ENCODE measurements at places on chromosomes 12 and 14.

- DNase-seq: no peak
These were observed 20.7 kb downstream of the YARS2 start for GRCh38 chr12:32734952-32735351.

DNA sequence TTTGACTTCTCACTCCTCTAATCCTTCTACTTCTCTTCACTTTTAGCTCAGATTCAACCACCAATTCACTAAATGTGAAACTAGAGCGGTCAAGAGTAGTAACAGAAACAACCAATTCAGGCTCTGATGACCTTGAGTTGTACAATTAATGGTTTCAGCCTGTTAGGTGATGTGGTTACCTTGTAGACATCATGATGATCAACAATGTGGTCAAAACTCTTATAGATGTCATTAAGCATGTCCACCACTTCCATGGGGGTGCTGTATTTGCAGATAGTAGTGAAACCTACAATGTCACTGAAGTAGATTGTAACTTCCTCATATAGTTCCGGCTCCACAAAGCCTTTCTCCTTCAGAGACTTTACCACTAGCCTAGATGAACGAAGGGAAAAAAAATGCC is 54.1 kb upstream of the PLBD1 start:
- no peak for DNase-seq

DNA sequence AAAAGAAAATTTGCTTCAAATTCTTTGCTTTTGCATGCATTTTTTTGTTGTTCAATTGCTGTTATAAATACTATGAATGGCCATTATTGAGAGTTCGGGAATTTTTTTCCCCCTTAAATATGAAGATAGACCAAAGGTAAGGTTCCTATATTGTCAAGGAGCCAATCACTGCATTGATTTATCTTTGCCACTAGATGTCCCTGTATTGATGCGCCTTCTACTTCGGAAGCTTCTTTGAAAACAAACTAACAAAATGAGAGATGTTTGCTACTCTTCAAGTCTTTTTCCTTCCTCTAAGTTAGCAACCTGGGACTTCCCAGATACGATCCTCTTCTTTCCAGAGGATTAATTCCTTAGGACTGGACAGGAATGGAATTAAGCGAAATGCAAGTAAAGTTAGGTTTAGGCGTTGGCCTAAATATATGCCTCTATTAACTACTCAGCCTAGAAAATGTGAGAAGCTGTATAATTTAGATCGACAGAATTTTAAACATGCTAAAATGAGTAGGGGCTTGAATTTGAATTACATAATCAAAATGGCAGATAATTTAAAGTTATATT is 318.1 kb downstream of the AEBP2 start:
- peak; percentile 37 for DNase-seq

DNA sequence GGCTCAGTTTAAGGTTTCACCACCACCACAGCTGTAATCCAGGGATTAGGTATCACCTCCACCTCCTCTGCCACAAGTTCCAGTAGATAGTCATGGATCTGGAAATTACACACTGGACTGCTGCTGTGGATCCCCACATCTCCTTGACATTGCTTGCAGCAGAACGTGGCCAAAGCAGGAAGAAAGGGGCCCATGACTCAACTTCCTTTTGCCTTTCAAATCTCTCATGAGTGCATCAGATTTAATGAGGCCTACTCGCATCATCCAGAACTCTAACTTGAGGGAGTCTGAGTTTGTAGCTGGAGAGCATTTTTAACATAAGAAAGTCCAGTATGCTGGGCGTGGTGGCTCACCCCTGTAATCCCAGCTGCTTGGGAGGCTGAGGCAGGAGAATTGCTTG is 29.2 kb upstream of the TMED10 start:
- no peak for DNase-seq

GRCh38 chr12:132325733-132326130 is 3.7 kb downstream of the GALNT9 start:
- no peak for DNase-seq

Data from HT-29 (cell line).